ENCODE measurements at places on chromosomes 11 and 22.

DNA sequence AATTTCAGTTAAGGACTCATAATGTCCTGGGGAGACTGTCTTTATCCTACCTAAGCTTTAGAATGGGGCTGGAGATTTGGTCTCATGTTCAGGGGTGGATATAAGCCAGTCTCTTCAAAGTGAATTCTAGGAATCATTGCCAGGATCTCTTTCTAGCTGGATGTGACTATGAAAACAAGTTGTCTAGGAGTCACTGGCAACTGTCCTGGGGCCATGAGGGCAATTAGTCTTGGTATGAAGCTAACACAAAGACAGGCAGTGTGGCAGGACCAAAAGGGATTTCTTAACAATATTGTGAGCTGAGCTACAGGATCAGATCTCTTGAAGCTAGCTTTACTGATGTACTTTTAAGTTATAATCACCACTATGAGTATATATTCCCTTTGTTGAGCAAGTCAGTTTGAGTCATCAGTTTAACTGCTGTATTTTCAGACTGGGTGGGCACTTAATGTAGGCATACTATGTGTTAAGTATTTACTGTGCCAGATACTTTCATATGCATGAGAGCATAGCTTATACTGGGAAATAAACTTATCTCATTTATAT lies 390.0 kb upstream of the CCDC90B start:
- no peak for DNase-seq

DNA sequence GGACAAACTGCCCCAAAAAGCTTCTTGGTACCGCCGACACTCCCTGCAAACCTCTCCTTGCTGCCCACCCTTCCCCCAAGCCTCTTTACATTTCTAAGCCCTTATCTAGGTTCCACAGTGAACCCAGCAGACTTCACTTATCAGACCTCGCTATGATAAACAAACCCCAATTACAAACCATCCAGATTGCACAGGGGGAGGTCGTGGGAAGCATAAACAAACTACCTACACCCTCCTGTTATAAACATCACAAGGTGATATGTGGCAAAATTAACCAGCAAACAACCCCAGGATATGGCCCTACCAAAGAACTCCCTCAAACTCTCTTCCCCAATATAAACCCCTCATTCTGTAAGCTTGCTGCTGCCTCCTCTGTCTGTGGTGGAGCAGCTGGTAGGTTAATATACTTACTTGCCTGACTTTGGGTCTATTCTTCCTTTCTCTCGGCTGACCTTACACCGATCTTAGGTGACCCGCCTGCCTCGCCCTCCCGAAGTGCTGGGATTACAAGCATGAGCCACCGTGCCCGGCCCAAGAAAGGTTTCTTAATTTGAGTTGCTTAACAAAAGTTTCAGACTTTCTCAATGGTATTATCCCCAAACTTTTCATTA lies 66.0 kb upstream of the TENM4 start:
- no peak for DNase-seq

- no peak for DNase-seq
These were observed 4.9 kb upstream of the KRTAP5-6 start for GRCh38 chr11:1691878-1692707.

DNA sequence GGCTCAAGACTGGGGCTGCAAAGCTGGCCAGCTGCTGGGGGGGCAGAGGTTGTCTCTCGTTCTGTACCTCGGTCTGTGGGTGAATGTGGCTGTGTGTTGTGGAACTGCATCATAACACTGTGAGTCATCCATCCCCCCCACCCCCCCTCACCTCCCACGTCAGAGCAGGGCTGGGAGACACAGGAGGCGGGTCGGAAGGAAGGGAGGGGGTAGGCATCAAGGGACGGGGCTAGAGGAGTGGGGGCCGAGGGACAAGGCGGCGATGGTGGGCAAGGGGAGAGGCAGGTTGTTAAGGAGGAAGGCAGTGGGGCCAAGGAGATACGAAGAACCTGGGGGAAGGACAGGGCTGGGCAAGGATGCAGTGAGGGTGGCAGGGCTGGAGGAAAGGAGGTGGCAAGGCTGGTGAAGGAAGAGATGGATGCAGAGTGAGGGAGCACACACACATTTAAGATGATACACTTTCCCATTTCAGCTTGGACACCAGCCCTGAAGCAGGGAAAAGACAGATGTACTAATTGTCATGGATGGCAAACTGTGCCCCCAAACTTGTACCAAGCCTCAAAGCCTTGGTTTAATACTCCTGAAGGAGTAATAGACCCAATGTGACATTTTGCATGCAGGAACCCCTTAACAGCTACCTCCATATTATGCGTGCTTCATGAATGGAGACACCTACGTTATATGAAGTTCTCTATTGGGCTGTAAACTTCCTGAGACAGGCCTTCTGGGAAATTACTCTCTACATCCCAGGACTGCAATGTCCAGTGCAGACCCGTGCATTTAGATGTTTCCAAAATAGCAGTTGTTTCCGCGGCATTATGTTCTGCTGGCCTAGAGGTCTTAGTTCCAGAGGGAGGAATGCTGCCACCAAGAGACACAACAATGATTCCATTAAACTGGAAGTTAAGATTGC lies at the start of gene YPEL4:
YPEL4 (minus strand) TSS at position 87 of the 913 bp plus-strand sequence. CDS start 2,805 bp downstream, outside the sequence.
- no peak for DNase-seq

GRCh38 chr11:111360150-111361043 lies 18.7 kb downstream of the POU2AF1 start:
- DNase-seq: no peak

GRCh38 chr22:40602231-40602630 lies 34.3 kb downstream of the MRTFA start:
- no peak for DNase-seq

DNA sequence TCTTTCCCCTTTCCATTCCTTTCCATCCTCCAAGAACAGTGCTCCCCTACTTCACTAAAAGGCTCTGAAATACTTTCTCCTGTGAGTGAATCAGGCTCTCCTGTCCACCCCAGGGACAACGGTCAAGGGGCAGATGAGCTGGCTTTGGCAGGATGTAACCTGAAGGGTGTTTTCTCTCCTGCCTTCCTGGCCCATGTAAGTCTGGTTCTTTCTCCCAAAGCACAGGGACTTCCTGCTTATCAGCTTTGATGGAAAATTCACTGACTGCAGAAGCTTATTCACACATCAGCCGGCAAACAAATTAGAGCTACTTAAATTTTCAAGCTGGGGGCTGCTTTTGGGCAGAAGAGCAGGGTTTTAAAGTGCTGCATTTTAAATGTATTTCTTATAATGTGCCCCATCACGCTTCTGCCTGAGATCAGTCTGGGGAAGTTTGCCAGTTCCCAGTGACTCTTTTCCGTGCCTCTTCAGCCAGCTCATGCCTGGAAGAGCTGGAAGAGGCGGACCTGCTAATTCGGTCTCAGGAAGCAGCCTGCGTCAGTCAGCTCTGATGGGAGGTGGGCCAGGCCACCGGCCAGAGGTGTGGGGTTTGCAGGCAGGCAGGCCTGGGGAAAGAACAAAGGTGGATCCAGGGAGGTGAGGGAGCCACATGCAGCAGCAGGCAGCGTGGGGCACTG lies 140.4 kb upstream of the TBCEL start:
- DNase-seq: no peak

GRCh38 chr11:71255800-71256479 lies 3.6 kb upstream of the SHANK2 start:
- no peak for DNase-seq

DNA sequence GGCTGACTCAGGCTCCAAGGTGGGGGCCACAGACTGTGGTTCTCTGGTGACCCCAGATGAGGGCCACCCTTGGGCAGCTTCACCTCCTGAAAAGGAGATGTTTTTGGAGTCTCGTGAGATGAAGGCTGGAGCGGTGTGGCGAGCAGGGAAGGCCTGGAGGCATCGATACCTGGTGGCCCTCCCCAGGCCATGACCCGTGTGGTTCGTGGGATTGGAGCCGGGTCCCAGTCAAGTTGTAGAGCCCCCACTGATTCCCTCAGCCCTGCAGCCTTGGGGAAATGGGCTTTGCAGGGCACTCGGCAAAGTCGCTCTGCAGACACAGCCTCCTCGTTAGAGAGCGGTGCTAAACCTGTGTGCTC lies 1083.4 kb downstream of the BRD1 start:
- no peak for DNase-seq

Measured in epithelial cell of proximal tubule (primary cell).